Uterus (tissue), 4 donors: ENCODE measurements at places on chromosomes 3 and 15.
A peak's percentile ranks its signal among the peaks of the same experiment; 100 is the strongest.

DNA sequence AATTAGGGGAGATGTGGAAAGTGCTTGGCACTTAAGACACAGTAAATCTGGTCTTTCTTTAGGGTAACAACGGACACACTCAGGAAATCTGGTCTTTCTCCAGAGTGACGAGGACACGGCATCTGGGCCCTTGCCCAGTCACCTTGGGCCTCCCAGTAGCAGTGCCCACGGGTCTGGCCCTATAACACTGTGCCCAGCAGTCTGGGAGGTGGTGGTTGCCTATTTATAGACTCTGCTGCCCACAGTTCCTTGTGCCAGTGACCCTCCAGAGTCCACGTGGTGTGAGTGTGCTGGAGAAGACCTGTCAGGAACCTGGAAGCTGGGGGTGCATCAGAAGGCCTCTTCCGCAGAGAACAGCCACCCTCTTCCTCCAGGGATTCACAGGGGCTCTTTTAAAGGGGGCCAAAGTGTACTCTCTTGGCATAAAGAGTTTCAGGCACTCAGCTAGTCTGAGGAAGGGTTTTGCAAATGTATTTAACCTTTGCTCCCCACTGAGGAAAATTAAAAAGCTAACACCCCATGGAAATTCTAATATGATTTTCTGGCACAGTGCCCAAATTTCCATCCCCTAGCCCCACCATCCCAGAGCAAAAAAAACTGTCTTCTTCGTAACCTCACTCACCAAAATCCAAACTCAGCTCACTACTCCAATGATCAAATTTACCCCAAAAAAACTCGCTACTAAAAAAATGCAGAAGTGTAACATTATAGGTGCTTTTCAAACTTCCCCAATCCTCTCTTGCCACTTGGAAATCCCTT lies 15.4 kb downstream of the WNT5A start:
- DNase-seq: no peak

DNA sequence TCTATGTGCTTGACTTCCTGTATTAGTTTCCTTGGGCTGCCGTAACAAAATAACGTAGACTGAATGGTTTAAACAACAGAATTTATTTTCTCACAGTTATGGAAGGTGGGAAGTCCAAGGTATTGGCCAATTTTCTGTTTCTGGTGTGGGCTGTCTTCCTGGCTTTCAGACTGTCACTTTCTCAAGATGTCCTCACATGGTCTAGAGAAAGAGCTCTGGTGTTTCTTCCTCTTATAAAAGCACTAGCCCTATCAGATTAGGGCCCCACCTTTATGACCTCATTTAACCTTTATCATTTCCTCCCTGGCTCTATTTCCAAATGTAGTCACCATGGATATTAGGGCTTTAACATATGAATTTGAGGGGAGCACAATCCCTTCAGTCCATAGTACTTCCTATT lies 54.6 kb downstream of the SPRED1 start:
- DNase-seq: no peak

- DNase-seq: no peak
Measured at GRCh38 chr3:146092230-146092629, 68.8 kb downstream of the PLOD2 start.

DNA sequence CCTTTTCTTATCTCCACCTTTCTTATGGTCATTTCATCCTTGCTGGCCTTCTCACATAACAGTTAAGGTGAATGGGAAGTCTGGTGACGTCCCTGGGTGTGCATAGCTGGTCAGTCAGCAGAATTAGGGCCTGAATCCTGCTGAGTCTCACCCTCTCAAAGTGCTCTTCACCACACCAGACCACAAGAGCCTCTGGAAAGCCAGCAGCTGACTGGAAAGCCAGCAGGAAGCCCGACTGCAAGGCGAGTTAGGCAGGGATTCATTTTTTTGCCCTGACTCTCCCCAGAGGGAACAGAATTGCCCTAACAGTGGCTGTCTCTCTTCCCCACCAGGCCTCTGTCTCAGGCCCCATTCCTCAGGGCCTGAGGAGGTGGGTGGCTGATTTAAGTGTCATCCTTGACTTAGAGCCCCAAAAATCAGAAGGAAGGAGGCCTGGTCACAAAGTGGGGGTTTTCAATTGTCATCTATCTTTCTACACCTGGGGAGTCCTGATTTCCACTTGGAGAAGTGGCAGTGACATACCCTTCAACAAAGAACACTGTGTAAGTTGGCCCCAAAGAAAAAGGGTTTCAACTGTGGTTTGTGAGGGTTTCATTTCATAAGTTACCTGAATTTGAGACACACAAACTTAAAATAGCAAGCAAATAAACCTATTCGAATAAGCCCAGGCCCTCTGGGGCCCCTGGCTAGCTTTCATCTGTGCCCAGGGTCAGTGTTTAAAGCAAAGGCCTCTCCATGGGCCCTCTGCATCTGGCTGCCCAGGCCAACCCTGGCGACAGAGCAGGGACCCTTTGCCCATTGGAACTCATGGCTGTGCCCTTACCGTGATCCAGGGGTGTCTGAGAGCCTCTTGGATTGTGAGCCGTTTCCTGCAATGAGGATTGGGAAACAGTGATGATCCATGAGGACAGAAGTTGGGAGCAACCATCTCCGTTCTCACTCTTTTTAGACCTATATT lies 90.5 kb upstream of the HERC1 start:
- no peak for DNase-seq

DNA sequence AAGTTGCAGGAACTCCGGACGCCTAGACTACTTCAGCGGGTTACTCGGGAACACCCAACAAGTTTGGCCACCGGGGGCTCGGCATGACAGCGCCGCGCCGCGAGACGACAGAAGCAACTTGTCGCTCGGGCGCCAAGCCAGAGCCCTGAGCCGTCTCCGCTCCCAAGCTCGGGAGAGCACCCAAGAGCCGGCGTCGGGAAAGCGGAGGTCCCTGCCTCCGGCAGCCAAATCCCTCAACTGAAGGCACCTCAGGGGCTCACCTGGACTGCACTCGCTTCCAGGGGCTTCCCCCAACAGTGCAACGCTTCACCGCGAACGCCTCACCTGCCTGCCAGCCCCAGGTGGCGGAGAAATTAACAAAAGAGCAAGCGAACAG lies 640 bp downstream of the MB21D2 start:
- peak; percentile 61 for DNase-seq

GRCh38 chr15:63015618-63016017 lies 26.9 kb upstream of the TPM1 start:
- peak; percentile 31 for DNase-seq

- DNase-seq: no peak
Measured at GRCh38 chr15:33341953-33342352, 31.2 kb downstream of the RYR3 start.

DNA sequence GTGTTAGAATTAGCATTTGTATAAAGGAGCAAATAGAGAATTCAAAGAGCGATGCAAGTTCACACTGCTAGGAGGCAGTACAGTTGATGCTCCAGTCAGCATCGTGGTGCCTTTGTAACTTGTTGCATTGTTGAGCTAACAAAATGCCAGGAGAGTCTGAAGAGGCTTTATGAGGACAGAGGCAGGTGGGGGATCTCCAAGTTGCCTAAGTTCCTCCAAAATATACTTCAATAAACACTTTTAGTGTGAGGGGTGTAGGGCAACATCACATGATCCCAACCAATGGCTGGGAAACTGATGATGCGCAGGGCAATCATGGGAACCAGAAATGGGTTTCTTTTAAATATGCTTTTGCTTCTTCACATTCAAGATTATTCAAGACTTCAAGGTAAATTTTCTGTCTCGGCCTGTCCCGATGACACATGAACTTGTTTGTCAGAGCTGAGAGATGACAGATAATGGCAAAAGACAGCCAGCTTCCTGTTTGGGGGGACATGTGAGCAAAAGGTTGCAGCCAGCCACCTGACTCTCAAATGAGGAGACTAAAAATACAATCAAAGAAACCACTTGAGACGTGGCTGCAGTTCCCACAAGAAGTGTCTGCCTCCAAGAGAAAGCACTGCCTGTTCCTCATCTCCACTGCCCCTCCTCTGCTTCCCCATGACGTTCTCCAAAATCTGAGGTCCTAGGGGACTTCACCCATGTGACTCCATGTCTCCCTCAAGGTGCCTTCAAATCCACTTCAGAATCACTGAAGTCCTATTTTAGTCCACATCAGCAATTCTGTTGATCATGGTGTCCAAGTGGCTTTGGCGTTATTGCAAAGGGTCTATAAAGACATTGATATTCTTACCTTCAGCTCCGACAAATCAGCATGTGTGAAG lies 39.3 kb downstream of the KLHL6 start:
- DNase-seq: no peak

- no peak for DNase-seq
Measured at GRCh38 chr15:89398896-89399237, 64.2 kb upstream of the POLG start.

GRCh38 chr15:76342382-76343201 lies 6.0 kb downstream of the ISL2 start:
- DNase-seq: no peak
